ENCODE measurements at places on chromosomes 4 and X.

- DNase-seq: no peak
These were observed 69.1 kb downstream of the FBXL5 start for GRCh38 chr4:15586066-15586465.

DNA sequence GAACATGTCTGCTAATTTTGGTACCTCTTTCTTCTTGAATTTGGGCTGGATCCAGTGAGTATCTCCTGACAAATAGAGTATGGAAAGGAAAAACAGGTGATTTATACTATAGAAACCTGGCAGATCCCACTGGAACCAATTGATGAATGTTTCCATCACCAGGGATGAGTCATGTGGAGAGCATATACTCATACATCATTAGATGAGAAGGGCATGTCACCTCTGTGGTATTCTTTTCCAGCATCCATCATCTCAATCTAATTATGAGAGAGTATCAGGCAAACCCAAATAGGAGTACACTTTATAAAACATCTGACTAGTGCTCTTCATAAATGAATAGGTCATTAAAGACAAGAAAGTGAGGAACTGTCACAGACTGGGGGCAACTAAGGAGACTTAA lies 90.7 kb downstream of the CLDN22 start:
- no peak for DNase-seq

- no peak for DNase-seq
These were observed 137.6 kb upstream of the TEX13D start for GRCh38 chrX:124194901-124195300.

DNA sequence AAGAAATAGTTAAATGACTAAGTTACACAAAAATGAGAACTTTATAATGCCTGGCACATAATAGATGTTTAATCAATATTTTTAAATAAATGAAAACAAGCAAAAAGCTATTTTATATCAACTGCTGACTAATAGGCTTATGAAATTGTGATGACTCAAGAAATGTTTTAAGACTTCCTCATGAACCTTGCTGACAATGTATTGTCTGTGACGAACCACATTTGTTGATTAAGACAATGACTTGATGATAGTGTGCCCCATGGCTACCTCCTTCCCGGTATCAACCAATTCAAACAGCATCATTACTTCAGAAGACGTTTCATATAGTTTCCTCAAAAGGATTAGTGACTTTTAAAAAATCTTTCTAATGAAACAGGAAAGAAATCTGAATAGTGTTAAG lies 7.9 kb downstream of the CXCL6 start:
- no peak for DNase-seq

DNA sequence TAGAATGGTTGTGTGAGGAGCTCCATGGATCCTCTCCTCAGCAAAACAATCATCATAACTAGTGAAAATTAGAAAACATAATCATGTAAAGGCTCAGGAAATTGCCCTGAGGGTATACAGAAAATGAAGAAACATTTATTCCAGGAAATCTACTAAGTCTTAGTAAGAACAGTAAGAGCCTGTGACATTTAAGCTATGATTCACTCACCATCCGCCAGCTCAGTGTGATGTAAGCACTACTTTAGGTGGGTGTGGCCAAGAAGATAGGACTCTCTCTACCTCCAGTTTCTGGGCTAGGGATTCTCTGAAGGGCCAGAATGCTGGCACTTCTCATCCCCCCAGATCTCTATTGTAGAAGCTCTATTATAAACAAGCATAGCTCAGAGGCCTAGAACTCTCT lies 147.5 kb downstream of the DLG3 start:
- DNase-seq: no peak

DNA sequence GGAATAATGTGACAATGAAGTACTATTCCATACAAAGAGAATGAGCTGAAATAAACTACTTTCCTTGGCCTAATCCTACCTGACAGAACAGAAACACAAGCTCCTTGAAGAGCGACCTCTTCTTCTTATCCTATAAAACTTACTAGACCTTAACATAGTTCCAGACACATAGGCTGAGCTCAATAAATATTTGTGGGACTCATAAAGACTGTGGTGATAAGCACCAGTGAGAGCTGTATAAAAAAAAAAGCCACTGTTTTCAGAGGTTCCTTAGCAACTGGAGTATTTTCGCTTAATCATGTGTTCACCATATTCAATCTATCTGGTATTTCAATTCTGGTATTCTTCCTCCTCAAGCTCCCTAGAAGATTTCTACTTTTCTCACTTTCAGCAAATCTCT lies 1129.6 kb downstream of the STPG2 start:
- DNase-seq: no peak

DNA sequence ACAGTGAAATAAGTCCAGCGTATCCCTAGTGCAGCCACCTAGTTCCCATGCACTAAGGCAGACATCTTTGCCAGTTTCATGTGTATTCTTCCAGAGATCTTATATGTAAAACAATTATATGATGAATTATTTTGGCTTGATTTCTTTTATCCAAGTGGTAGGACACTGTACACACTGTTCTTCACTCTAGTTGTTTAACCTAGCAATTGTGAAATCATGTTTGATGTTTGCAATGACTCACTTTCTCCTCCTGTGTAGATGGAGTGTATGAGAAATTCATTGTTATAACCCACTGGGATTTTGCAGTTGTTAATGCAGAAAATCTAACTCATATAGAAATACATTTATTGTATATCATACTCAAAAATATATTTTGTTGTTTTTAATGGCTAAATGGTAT lies 17.5 kb upstream of the TBC1D1 start:
- no peak for DNase-seq

DNA sequence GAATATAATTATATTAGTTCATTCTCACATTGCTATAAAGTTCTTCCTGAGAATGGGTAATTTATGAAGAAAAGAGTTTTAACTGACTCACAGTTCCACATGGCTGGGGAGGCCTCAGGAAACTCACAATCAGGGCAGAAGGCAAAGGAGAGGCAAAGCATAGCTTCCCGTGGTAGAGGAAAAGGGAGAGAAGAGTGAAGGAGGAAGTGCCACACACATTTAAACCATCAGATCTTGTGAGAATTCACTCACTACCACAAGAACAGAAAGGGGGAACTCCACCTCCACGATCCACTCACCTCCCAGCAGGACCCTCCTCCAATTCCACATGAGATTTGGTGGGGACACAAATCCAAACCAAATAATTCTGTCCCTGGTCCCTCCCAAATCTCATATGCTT lies 773.4 kb upstream of the INTU start:
- DNase-seq: no peak

GRCh38 chrX:124383354-124383753 lies 37.0 kb downstream of the SH2D1A start:
- DNase-seq: no peak

GRCh38 chr4:17448689-17449088 lies 63.2 kb downstream of the QDPR start:
- no peak for DNase-seq

DNA sequence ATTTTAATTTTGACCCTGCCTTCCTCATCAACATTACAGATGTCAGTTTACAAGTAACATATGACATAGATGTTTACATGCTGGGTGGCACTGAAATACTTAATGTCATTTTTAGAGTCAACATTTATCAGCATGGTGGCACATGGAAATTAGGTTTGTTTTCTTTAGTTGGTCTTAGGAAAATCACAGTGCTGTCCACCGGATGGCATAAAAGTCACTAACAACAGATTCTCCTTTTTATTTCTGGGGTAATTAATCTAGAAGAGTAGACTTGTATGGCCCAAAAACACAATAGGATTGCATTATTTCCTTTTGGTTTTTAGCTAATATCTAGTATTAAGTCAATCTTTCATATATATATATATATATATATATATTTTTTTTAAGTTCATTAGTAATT lies 88.6 kb upstream of the HHIP start:
- no peak for DNase-seq

DNA sequence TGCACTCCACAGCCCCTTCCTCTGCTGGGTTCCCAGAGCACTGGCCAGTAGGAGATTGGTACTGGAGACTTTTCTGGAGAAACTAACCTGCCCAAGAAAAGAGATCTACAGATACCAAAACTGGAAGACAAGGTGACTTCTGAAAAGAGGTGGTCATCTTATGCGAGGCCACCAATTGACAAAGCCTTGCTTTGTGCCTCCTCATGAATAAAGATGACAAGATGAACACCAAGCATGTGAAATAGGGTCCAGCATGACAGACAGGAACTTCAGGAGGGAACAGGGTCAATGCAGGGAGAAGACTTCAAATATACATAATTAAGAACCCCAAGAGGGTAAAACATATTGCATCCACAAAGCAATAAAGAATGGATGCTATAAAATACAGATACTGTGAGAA lies 137.9 kb downstream of the APBB2 start:
- DNase-seq: no peak

DNA sequence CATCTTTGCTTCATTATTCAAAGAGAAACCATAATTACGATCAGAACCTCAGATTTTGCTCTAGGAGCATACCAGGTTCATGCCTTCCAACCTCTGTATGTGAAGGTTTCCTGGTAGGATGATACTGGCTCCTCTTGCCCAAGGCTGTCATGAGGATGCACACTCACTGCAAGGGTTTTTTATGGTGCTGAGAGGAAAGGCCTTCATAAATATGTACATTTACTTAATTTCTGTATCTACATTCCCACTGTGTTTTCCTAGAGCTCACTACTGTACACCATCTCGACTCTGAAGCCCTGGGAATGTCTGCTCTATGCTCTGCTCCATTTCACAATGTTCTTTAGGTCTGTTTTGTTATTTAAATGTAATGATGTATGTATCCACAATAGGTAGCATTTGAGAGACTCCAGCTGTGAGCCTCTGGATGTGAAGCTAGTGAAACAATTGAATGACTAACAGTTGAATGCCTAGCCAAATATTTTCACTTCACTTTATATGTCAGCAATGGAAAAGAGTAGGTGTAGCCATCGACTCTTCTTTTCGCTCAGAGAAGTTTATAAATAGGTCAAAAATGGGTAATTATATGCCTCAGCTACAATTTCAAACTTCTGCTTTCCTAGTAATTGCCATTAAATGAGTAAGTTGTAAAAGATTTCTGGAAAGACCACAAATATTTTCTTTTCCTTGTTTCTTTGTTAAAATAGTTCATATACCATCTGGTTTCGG lies 228.0 kb downstream of the PALLD start:
- no peak for DNase-seq

DNA sequence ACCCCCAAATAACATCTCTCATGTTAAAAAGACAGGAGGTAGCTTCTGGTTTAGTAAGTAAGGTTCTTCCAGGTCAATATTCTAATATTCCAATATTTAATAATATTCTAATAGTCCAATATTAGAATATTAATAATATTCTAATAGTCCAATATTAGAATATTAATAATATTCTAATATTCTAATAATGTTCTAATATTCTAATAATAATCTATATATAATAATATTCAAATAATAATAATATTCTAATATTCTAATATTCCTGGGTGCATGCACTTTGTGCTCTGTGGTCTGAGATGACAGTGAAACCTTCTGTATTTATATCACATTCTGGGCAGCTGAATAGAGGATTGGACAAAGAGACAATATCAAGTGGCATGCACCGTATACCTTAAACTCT lies 96.1 kb downstream of the PCDH10 start:
- no peak for DNase-seq

DNA sequence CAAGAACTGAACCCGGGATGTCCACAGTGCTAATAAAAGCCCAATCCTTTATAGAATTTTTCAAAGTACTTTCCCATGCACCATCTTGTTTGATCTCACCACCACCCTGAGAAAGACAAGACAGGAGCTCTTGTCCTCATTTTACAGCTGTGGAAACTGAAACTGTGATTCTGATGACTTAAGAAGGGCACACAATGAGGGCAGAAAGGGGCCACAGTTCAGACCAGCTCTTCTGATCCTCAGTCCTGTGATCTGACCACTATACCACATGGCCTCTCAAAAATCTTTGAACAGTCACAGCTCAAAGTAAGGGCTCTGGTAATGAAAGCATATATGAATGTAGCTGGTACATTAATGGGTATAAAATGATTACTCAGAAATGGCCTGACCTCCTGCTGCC lies 127.3 kb upstream of the CPEB2 start:
- no peak for DNase-seq

GRCh38 chr4:26298198-26298947 lies 22.4 kb upstream of the RBPJ start:
- DNase-seq: no peak

- DNase-seq: no peak
These were observed 40.0 kb upstream of the CASK start for GRCh38 chrX:41963348-41963747.

DNA sequence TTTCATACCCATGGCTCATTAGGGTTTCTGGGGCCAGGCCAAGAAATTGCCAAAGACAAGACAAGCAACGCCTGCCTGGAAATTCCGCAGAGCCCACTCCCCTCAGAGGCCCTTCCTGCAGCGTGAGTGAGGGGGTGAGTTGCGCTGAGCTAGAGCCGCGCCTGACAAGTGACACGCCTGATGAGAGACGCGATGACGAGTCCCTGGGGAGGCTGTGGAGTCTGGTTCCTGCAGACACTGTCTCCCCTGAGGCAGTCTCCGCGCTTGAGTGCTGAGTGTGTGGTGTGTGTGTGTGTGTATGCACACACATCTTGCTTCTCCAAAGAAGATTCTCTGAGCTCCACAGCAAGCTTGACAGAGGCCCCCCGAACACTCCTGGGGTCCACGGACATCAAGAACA lies 269.8 kb downstream of the BCOR start:
- no peak for DNase-seq

DNA sequence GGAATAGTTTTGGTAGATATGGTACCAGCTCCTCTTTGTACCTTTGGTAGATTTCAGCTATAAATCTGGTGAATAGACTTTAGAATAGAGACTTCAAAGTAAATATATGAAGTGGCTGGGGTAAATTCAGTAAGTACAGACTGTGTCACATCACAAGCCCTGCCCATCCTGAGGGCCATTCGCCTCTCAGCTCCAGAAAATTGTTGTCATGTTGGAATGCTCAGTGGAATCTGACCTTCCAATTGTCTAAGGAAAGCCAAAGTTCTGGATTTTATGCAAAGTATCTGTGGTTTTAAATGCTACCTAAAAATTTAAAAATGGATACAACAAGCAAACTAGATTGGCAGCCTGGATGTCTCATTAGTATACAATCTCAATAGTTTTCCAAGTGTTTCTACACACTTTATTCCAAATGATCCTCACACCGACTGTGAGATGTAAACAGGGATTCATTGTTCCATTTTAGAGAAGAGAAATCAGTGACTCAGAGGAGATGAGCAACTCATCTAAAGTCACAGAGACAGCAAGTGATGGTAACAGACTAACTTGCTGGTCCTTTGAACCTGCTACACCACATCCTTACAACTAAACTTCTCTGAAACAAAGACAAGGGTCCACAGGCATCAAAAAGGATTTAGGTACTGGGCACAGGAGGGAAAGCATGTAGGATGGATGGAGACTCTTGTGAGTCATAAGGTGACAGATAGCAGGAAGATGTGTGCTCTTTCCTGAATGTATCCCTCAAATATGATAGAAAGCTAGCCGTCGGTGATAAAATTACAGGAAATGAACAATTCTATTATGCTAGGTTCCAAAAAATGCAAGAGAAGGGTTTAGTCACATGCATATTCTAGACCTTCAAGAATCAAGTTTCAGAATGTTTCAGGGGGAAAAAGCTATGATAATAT lies 127.3 kb downstream of the ATP10D start:
- no peak for DNase-seq

GRCh38 chr4:14018191-14018853 lies 390.8 kb upstream of the BOD1L1 start:
- no peak for DNase-seq

Data from activated CD4-positive, alpha-beta T cell treated with anti-CD3 and anti-CD28 coated beads, Interleukin-2, amount 50 U/mL, for 4 hours (primary cell).